ENCODE measurements at places on chromosomes 2 and 18.

GRCh38 chr2:154945984-154946383 lies 247.5 kb downstream of the KCNJ3 start:
- no peak for DNase-seq

DNA sequence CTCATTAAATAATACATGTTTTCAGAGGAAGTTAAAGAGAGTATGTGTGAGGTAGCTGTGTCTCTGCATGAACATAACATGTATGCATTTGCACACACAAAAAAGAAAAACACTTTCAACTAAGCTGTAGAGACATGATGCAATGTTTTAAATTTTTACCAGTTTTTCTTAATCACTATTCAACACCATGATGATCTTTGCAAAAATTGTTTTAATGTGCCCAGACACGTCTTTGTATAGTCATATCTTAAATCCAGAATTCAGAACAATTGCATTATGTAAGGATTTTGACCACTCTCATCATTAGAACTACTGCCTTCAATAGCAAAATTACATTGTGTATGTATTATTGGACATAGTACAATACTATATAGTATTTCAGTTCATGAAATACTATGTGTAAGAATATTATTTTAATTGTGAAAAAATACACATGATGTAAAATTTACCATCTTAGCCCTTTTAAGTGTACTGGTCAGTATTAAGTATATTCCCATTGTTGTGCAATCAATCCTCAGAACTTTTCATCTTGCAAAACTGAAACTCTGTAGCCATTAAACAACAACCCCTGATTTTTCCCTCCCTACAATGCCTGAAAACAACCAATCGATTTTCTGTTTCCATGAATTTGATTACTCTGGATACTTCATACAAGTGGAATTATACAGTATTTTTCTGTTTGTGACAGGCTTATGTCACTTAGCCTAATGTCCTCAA lies 104.5 kb upstream of the ACVR2A start:
- DNase-seq: no peak

GRCh38 chr2:50591642-50592041 lies 440.3 kb downstream of the NRXN1 start:
- no peak for DNase-seq

DNA sequence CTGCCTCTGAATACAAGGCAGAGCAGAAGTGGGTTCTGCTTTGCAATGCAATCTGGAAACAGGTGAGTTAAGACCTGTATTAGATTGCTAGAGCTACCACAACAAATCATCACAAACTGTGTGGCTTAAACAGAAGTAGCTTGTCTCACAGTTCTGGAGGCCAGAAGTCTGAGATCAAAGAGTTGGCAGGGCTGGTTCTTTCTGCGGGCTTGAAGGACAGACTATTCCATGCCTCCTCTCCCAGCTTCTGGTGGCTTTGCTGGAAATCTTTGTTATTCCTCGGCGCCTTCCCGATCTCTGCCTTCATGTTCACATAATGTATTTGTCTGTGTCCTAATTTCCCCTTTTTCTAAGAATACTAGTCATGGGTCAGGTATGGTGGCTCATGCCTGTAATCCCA lies 58.4 kb downstream of the SAP130 start:
- DNase-seq: no peak

GRCh38 chr2:40431600-40431955 lies 20.3 kb downstream of the SLC8A1 start:
- DNase-seq: peak; percentile 73

GRCh38 chr2:46232860-46233259 lies 64.3 kb upstream of the EPAS1 start:
- DNase-seq: peak; percentile 19

DNA sequence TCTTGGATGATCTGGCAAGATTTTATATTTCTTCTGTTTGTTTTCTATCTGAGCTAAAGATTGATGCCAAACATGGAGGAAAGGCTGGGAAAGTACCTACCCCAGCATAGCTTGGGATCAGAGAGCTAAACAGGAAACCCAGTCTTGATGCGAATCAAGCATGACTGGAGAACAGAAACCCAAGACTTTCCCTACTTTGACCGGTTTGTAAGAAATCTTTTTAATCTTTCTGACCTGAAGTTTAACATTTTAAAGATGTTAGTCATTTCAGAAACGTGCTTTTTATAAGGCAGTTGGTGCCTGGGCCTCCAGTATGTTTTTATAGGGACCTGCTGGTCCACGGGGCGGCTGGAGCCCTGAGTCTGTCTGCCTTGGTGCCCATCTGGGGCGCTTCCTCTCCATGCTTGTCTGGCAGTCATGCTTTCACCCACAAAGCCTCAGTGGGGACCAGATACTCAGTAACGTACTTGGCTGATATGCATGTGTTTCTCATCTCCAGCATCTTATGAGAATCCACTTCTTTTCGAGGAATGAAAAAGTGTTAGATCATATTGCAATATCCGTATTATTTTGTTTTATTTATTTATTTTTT lies 266.5 kb downstream of the PTGR3 start:
- peak; percentile 26 for DNase-seq

DNA sequence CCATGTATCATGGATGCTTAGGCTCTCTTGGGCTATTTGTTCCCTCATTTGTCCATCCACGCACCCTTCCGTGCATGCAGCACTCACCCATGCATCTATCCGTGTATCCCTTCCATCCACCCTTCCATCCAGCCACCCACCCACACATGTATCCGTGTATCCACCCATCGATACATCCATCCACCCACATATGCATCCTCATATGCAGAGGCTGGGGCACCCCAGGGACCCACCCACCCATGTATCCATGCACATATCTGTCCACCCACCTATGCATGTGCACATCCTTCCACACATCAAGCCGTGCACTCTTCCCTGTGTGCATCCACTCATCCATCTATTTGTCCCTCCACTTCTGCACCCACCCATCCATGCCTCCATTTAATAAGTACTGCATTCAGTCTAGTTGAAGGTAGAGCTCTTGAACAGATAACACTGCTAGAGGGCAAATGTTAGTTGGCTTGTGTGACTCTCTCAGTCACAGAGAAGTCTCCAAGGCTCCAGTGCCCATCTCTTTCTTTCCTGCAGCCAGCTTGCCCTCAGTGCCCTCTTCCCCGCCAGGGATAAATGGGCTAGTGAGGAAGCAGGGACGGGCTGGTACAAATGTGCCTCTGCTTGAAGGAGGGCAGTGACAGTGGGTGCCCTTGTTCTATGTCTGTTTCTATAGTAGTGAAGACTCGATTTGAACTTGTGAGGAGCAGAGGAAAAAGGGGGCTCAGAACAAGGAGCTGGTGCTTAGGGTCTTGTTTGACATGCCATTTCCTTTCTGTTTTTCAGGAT lies 61.5 kb downstream of the EMILIN2 start:
- no peak for DNase-seq

GRCh38 chr2:46387886-46388515 lies 90.8 kb downstream of the EPAS1 start:
- DNase-seq: no peak

DNA sequence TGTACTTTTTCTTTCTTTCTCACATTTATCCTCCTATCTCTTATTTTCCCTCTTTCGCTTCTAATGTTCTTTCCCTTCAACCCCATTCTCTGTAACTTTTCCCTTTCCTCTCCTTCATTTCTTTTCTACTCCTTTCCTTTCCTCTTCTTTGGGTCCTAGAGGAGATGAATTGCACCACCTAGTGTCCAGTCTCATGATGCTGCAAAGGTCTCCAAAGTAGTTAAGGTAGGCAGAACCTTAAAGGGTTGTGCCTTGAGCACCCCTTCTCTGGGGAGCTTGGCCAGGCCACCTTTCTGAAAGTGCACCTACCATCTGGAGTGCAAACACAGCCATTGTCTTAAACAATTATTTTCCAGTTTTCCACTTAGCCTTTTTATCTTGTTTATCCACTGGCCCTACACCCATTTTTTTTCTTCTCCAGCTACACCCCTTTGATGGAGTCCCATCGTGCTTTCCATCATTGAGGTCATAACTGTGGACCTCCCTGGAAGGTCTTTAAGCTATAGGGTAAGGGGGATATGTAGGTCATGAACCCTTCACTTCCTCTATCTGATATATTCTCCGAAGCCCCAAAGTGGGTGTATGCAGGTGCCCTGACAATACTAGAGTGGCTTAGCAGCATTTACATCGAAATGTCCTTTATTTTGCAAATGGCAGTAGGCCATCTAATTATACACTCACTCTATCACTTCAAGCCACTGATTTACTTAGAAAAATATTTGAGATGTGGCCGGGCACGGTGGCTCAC lies 155.9 kb downstream of the ESCO1 start:
- DNase-seq: peak; percentile 71

DNA sequence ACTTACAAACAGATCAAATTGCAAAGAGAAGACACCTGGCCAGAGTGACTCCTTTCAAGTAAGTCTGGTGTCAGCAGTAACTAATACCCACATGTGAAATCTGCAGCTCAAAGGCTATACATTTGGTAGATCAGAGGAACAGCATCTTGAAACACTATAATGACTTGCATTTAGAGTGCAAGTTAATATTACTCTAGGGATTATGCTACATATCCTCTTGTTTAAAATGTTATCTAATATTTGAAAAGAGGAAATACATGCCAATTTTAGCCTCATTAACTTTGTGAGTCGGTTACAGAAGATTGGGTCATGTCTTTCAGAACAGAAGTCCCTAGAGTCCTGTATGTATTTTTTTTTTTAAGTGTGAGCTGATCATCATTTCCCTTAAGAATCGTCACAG lies 15.2 kb downstream of the LANCL1 start:
- DNase-seq: no peak

DNA sequence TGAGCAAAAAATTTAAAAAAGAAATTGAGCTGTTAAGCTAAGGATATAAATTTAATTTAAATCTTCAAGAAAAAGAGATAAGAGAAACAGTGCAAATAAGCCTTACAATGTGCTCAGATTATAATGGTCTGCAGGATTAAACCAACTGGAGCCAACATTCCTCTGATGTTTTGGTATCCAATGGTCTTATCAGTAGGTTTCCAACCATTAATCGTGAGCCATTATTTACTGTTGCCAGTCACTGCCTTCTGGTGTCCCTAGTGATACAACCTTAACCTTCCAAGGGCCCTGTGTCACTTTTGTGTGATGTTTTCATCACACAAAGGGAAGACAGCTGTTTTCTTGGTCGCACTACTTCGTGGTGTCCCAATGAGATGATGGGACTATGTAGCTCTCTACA lies 134.5 kb upstream of the CTAGE1 start:
- peak; percentile 75 for DNase-seq

GRCh38 chr2:241036397-241036963 lies 38.1 kb downstream of the SNED1 start:
- no peak for DNase-seq

DNA sequence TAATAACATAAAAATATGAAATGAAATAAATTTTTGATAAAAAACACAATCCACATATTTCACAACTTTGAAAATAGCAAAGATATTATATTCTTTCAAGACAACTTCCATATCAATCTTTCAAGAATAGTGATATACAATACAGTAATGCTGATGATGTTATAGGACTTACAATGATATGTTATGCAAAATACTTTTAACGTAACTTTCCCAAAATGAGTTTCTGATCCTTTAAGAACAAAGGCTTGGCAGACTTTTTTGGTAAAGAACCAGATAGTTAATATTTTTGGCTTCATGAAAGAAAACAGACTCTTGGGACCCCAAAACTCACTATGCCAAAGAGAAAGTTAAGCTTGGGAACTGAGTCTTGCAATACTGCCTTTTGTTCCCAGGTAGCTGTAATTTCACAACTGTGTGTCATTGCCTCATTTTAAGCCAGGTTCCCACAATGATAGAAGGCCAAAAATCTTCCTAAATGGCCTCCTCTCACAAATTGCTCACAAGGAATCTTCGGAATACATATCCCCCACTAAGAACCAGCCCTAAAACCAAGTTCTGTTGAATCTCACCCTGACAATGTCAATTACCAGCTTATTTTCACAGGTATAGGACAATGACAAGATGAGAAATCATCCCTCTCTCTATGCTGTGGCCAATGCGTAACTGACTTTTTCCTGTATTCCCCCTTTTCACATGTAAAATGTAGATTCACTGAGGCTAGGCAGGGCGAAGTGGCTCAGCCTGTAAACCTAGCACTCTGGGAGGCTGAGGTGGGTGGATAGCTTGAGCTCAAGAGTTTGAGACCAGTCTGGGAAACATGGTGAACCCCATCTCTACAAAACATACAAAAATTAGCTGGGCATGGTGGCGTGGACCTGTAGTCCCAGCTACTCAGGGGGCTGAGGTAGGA lies 54.8 kb upstream of the STRN start:
- DNase-seq: peak; percentile 28

DNA sequence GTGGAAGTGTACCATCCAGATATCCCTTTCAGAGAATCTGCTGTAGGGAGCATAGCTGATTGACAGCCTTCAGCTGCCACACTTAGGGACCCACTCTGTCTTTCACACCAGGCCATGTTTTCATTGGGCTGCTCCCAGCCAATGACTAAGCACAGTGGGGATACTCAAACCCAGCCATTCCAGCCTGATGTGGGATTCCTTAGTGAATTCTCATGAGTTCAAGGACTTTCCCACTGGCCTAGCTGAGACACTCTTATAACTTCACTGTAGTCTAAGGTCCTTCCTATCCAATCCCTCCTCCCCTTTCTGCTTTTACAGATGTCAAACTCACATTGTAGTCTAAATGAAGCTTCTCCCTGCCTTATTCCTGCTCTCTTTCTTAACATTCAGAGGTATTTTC lies 201.2 kb downstream of the PIK3C3 start:
- DNase-seq: no peak

- no peak for DNase-seq
Measured at GRCh38 chr2:17995593-17995992, 117.1 kb downstream of the KCNS3 start.

DNA sequence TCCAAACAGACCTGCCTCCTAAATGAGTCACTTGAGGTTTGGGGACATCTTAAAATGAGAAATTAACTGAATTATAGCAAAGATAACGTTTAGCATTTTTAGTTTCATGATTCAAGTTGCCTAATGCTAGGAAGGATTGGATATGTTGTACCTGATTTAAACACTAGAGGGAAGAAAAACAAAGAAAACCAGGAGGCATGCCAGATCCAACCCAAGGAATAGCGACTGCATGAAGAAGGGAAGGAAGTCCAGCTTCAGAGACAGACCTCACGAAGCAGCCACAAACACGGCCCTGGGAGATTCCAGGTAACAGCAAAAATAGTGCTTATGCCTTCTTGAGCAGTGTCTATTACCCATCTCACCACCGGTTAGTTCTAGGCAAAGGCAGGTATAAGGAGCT lies 499.9 kb upstream of the SPHKAP start:
- DNase-seq: peak; percentile 70

Data from amniotic epithelial cell (primary cell).